T-helper 2 cell (primary cell): ENCODE measurements at places on chromosomes 16 and 17.

- DNase-seq: no peak
Measured at GRCh38 chr16:649631-650030, 466 bp downstream of the WDR90 start.

GRCh38 chr17:8799570-8800212 is 526 bp upstream of the MFSD6L start:
- no peak for DNase-seq

DNA sequence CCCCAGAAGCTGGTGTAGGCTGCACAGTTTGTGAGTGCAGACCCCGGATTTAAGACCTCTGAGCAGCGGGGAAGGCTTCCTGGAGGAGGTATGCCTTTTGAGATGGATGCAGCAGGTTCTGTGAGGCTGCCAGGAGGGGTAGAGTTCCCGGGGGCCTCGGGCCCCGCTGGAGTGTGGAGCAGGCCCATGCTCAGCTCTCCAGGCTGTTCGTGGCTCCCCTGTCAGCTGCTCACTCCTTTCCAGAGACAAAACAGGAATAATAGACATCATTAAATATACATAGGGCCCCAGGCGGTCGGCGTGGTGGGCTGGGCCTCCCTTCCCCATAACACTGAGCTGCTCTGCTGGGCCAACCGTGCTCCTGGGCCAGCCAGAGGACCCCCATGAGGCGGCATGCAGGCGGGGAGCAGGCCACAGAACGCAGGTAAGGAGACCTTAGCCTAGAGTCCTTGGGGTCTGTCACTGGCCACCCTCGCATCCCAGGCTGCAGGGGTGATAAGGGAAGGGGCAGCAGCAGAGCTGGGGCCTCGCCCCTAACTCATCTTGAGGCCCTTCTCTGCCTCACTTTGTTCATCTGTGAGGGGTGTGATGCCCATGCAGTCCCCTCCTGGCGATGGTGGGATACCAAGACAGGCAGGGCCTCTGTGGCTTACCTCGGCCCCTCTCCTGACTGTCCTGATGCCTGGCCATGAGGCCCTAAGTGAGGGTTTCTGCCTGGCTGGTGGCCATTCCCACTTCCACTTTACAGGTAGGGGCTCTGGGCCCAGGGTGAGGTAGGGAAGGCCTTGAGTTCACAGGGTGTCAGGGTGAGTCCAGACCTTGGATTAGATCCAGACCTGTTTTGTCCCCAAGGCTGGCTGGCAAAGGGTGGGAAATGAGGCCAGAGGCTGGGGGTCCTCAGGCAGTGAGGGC is at the start of gene MYO15A:
Gene MYO15A, plus strand, starts transcription at position 356 of the 912 bp plus-strand sequence. CDS start 10,045 bp downstream, outside the sequence.
- no peak for DNase-seq

GRCh38 chr16:69693916-69694315 is 32.4 kb downstream of the NQO1 start:
- DNase-seq: no peak

GRCh38 chr17:65345261-65346005 is 208.3 kb downstream of the RGS9 start:
- DNase-seq: no peak

GRCh38 chr16:67166598-67167168 is 2.1 kb downstream of the HSF4 start:
- DNase-seq: no peak

DNA sequence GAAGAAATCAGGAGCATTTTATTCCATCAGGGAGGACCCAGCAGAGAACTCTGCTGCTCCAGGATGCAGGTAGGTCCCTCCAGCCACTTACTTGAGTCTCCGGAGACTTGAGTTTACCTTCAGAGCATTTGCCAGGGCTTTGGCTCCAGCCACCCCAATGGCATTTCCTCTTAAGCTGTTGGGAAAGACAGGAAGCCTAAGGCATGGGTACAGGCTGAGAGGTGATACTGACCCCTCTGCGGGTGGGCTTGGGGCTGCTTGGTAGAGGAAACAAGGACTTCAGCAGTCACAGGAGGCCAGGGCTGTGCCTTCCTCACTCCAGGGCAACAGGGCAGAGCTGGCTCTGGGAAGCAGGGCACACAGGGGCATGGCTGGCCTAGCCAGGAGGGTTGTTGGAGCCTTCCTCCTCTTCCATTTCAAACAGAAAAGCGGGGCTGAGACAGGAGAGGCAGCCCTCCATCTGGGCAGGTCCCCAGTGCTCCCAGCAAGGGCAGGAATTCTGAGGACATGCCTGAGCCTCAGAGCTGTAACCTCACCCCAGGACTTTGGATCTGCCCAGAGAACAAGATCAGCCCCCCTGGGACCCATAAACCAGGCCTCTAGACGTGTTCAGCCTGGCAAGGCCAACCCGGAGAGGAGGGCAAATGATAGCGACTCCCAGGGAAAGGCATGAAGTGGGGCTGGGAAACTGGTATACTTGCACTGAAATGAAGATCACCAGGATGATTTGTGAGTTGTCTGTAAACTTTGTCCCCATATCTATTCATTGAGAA is 34.4 kb downstream of the NLRC3 start:
- DNase-seq: no peak

- no peak for DNase-seq
Measured at GRCh38 chr16:52453644-52454043, 93.3 kb downstream of the TOX3 start.

DNA sequence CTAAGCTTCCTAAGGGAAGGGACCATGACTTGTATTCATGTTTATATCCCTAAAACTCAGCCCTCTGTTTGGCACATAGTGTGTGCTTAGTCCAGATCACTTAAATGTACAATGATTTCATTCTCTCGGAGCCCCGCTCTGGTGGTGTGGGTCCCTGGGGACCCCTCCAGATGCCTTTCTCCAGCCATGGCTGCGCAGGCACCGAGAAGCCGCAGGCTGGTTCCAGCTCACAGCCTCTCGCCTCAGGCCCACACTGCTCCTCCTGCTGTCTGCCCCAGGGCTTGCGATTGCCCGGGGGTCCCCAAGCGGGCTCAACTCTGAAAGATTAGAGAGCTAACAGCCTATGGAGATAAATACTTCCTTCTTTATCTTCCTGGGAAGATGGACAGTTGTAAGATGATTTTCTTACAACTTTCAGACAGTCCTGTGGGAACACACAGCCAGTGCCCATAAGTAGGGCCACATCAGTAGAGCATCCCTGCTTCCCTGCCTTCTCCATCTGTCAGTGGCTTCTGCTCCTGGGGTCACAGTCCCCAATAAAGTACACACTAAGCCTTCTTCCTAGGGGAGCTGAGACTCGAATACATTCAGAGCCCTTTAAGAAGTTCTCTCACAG is 66.2 kb downstream of the CENPV start:
- no peak for DNase-seq

- DNase-seq: no peak
Measured at GRCh38 chr17:63270610-63271009, 175.5 kb downstream of the CYB561 start.

GRCh38 chr16:56389554-56389953 is 35.8 kb downstream of the AMFR start:
- DNase-seq: no peak

GRCh38 chr17:59668816-59669215 is 38.4 kb downstream of the PTRH2 start:
- DNase-seq: no peak

DNA sequence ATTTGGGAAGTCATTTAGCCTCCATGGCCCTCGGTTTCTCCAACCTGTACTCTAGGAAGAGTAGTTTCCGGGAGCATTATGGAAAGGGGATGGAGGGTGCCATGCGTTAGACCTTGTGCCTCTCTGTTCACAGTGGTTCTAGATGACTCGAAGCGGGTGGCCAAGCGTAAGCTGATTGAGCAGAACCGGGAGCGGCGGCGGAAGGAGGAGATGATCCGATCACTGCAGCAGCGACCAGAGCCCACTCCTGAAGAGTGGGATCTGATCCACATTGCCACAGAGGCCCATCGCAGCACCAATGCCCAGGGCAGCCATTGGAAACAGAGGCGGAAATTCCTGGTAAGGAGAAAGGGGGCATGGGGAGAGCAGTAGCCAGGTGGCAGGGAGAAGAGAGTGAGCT is 15.9 kb downstream of the NR1D1 start:
- DNase-seq: no peak

- DNase-seq: no peak
Measured at GRCh38 chr17:14838567-14838966, 426.6 kb downstream of the PMP22 start.

DNA sequence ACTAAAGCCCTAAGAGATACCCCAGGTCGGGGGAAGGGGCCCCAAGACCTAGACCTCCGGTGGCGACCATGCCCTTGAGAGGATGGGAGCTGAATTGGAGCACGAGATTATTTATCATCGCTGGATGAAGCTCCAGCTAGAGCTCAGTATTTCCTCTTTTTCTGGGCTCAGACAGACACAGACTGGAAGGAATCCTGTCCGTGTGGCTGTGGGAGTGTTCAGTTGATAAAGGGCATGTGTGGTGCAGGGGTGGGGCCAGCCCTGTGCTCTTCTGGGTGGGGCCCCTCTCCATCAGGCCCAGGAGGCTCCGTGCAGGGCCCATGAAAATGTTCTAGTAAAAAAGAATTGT is 6.3 kb upstream of the CBX4 start:
- no peak for DNase-seq

DNA sequence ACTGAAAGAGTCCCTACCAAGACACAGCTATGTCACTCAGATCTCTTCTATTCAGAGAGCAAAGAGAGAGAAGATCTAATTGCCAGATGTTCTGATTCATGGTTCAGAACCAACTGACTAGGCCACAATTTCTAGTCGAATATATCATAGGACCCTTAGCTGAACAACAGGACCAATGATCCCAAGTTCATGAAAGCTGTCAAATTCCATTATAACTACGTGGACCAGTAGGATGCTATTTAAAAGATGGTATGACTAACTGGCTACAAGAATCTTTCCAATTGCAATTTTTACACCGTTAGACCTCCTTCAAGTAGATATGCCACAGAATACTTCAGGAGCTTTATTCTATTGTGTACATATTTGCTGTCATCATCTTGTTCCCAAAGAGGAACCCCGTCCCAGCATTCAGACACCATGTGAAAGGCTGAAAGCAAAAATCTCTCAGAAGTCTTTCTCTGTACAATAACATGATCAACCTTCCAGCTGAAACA is 26.0 kb downstream of the DCUN1D3 start:
- no peak for DNase-seq
